Stimulated activated CD8-positive, alpha-beta memory T cell treated with anti-CD3 and anti-CD28 coated beads, Interleukin-4, amount 100 ng/mL, for 1 hour (primary cell): ENCODE measurements at places on chromosomes 1 and 21.

DNA sequence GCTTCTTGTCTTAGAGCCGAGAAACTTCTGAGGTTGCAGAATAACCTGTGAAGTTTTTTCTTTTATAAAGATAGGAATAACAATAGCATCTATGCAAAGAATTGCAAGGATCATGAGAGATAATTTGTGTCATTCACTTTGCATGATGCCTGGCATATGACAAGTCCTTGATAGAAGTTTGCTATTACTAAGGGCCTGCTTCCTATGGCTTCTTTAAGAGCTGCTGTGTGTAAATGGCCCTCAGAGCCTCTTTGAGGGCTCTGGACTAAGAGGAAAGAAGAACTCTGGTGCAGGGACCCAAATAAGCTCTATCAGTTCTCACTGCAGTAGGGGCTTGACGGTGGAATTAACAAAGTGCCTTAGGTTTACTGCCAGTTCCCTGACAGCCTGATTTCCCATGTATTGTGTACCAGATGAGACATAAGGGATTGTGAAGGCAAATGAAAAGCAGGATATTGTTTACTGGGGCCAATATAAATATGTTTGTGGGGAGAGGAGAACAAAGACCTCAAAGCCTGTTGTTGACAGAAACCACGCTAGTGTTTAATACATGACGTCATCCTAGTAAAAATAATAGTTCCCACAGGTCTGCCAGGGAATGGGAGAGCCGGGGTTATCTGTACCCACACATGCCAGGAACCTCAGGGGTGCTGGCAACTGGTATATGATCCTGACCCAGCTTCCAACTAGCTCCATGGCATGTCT lies 131.2 kb upstream of the UBE2U start:
- no peak for DNase-seq

DNA sequence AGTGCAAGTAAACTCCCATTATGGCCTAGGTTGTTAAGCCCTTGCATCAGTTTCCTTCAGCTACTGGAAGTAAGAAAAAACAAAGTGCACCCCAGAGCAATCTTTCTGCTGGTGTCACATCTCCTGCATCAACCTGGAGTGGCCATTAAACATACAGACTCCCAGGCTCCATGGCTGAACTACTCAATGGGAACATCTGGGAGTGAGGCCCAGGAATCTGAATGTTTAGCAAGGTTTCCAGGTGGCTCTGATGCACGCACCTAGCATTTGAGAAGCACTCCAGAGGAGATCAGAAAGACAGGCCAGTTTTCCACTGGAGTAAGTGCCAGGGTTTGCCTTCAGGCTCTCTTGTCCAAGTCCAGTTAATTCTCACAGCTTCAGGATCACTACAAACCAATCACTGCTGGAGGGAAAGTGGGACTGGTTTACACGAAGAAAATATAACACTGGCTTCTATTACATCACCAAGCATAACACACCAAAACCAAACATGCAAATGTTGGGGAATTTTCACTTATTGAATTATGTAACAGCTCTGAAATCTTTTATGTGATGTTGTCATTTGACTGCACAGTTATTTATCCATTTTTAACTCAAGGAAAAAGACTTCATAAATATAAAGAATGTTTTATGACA lies 22.3 kb upstream of the ABCA4 start:
- DNase-seq: no peak

- DNase-seq: no peak
These were observed 4.8 kb downstream of the RGS16 start for GRCh38 chr1:182599339-182599738.

GRCh38 chr1:160149233-160149632 lies 2.2 kb upstream of the ATP1A4 start:
- no peak for DNase-seq

GRCh38 chr1:233151861-233152260 lies 143.7 kb downstream of the PCNX2 start:
- DNase-seq: no peak

DNA sequence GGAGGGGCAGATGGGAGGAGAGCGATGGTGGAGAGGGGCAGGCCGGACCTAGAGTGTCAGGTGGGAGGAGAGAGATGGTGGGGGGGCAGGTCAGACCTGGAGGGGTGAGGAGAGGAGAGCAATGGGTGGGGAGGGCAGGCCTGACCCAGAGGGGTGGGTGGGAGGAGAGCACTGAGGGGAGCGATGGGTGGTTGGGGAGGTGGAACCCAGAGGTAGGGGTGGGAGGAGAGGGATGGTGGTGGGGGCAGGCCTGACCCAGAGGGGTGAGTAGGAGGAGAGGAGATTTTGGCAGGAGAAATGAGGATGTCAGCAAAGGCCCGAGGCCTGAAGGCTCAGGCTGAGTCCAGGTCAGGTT lies 157.3 kb upstream of the VAMP3 start:
- no peak for DNase-seq

DNA sequence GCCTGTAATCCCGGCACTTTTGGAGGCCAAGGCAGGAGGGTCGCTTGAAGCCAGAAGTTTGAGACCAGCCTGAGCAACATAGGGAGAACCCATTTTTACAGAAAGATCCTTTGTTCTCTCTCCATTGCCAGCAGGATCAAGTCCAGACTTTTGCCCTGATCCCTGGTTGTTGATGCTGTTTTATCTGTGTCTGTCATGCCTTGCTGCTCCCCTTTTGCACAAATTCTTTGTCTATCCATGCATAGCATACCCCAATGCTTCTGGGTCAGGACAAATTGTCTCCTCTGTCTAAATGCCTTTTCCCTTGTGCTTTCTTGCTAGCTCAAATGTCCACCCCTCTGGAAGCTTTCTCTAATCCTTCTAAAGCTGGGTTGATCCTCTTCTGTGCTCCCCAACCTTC lies 25.3 kb upstream of the FAAH start:
- no peak for DNase-seq

DNA sequence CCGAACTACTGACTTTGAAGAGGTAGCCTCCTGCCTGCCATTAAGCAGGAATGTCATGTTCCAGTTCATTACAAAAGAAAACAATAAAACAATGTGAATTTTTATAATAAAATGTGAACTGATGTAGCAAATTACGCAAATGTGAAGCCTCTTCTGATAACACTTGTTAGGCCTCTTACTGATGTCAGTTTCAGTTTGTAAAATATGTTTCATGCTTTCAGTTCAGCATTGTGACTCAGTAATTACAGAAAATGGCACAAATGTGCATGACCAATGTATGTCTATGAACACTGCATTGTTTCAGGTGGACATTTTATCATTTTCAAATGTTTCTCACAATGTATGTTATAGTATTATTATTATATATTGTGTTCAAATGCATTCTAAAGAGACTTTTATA lies 159.8 kb upstream of the SGIP1 start:
- no peak for DNase-seq

- no peak for DNase-seq
These were observed 35.5 kb downstream of the SCAF4 start for GRCh38 chr21:31696424-31696823.

DNA sequence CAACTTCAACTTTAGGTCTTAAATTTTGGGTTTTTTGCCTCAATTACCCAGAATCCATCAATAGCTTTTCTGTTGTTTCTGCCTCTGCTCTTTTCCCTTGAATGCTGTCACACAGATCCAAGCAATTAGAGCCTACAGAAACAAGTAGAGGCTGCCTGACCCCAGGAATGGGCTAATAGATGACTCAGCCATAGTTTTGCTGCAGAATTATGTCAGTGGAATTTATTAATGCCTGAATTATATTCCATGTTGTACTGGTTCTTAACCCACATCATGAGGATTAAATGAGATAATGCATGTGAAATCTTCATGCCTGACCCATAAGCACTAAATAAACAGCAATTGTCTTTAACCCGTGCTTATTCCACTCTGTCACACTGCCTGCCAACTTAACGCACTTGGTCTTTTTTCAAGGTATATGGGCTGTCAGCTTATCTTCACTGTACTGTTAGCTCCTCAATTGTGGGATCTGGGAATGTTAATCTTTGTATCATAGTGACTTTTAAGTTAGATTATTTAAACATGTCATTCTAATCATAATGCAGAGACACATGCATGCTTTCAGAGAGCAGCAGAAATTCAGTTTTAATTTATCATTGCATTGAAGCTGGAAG lies 213.3 kb downstream of the ROR1 start:
- no peak for DNase-seq

GRCh38 chr1:170618421-170618820 lies 45.5 kb upstream of the PRRX1 start:
- no peak for DNase-seq

DNA sequence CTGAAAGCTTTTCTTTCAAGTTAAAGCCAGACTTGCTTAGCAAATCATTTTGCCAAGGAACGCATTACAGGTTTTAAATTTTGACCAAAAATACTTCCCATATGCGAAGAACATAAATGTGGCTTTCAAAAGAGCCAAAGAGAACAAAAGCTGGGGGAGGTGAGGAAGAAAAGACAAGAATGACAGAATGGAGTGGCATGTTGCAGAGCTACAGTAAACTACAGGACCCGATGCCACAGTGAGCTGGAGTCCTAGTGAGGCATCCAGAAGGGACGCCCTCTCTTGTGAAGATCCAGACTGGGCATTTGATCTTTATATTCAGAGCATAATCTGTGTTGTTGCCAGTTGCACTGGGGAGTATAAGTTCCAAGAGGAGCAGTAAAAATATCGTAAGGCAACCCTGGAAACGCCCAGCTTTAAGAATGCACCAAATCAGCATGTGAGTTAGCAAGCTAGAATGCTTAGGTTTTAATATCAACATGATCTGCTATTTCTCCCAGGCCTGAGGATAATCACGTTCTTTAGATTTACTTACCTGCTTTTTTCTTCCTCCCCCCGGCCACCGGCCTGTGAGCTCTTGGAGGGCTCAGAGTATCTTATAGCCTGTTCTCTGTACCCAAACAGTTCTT lies 48.4 kb upstream of the HOOK1 start:
- no peak for DNase-seq

DNA sequence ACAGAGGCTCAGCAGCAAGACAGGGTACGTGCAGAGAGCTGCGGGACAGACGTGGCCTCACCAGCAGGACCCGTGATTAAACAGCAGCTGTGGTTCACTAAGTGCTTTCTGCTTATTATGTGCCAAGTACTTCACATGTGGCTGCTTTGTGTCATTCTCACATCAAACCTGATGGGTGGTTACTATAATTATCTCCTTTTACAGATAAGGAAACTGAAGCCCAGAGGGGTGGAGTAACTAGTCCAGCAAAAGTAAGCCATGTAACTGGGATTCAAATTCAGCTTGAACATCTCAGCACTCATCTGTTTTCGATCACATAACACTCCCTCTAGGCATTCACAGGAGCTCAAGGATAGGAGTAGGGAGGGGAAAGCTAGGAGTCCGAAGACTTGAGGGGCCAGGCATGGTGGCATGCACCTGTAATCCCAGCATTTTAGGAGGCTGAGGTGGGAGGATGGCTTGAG lies 50.8 kb upstream of the CLIC4 start:
- no peak for DNase-seq

DNA sequence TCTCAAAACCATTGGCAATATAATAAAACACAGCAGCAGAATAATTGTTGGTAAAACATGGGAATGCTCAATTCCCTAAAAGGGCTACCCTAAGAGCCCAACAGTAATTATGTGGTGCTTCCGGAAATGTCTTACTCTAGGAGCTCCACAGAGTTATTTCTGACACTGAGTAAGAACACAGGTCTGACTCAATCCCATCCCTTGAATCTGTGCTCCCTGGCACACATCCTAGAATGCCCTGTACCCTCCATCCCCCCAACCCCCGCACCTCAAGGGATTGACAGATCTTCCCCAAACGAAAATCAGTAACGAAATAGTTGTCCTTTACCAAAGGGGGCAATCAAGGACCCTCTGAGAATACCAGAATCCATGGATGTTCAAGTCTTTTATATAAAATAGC lies 71.9 kb downstream of the SMYD2 start:
- no peak for DNase-seq

DNA sequence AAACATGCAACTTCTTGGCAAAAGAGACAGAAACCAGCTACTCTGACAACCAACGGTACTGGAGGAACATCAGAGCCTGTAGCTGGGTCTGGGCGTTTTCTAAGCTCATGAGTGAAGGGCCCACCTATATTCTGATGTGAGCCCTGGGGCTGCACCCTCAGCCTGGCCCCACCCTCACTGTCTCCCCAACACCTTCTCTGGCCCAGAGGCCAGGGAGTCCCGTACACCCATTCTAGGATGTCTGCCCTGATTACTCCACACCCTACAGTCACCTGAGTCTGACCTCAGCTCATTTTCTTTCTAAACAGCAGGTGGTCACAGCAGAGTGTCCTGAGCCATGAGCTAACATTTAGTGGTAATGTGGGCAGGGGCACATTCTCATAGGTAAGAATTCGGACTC lies 439.2 kb downstream of the MATN1 start:
- no peak for DNase-seq

- DNase-seq: no peak
These were observed 44.5 kb downstream of the SLC22A15 start for GRCh38 chr1:116020668-116021272.

DNA sequence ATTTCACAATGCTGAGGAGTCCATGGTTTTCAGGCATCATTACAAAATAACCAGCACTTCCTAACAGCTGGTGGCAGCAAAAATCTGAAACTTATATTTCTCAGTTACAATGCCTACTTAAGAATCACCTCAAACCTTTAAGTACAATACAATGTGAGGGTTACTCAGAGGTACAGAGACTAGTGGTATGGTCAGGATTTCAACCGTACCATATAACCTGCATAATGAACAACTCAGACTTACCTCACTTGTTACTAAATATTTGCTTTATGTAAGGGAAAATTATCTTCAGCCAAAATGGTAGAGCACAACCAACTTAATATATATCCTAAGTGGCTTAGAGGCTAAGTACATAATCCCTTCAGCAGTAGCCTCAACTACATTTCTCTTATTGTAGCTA lies 344.5 kb downstream of the SMYD3 start:
- no peak for DNase-seq

GRCh38 chr1:53551428-53551995 lies 92.3 kb downstream of the DMRTB1 start:
- no peak for DNase-seq

DNA sequence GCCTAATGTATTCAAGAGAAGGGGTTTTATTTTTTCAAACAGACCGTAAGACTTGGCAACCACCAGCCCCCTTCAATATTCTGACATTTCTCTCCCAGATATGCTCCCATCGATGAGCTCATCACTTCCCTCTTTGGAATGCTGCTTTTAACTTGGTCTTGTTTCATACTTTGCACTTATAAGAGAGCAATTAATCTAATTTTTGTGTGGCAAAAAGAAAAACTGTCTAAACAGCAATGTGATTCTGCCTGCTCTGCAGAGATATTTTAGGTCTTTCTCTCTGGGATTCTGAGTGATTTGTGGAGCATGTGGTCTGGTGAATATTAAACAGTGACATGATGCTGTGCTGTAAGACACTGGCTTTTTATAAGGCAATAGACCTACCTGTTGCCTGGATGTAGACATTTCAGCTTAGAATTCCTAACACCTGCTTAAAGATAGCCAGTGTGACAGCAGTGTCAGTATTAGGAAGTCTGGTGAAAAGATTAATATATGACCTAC lies 284.8 kb downstream of the BACH1 start:
- no peak for DNase-seq

- DNase-seq: no peak
These were observed 23.4 kb downstream of the POFUT2 start for GRCh38 chr21:45264146-45264911.

DNA sequence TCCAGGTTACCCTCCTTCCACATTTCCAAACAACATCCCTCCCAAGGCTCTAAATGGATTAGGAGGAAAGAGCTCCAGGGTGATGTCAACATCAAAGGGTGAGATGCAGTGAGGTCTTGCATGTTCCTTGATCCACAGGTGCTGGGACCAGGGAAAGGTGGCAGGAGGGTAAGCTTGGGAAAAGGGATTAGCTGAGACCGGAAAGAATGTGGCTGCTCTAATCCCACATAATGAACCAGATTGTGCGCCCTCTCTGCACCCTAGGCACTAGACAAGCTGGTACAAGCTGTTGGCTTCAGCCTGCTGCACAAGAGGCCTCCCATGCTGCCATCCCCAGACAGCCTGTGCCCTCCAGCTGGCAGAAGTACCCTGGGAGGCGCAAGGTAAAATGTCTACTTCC lies 34.9 kb downstream of the PLXNA2 start:
- DNase-seq: no peak
